ENCODE measurements at places on chromosomes 1 and 21. TPM values are rescaled to one million over a fixed set of nuclear protein-coding genes. Genes with fewer than 3 reads are reported as not detected.

Gene ASPM
- 19.3 TPM for total RNA-seq

Gene MIA3
- total RNA-seq = 57.5 TPM

GRCh38 chr21:43764576-43765495, 11.3 kb downstream of the CSTB start:
- peak; percentile 16 for DNase-seq

Gene IL23R
- total RNA-seq = not detected

DNA sequence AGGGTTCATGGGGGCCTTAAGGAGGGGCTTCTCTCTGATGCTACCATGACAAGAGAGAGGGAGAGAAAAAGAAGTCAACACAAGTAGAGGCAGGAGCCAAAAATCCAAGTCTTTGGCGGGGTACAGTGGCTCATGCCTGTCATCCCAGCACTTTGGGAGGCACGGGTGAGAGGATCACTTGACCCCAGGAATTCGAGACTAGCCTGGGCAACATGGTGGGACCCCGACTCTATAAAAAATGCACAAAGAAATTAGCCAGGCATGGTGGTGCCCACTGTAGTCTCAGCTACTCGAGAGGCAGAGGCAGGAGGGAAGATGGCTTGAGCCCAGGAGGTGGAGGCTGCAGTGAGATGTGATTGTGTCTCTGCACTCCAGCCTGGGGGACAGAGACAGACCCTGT, 8.7 kb downstream of the PLA2G5 start:
- no peak for DNase-seq

GRCh38 chr1:156821801-156822200, 5.2 kb upstream of the SH2D2A start:
- DNase-seq = peak; percentile 16

Gene FRRS1
- total RNA-seq = 0.60 TPM

Gene ARHGEF16
- total RNA-seq = 0.18 TPM

Gene PERM1
- not detected for total RNA-seq

GRCh38 chr1:116044071-116044470, 67.1 kb upstream of the MAB21L3 start:
- no peak for DNase-seq

Gene CNKSR1
- 0.34 TPM for total RNA-seq

Gene RUNX3
- not detected for total RNA-seq

- DNase-seq = no peak
Measured at GRCh38 chr1:12600880-12601633, 17.0 kb downstream of the DHRS3 start.

Gene INAVA
- total RNA-seq = not detected

DNA sequence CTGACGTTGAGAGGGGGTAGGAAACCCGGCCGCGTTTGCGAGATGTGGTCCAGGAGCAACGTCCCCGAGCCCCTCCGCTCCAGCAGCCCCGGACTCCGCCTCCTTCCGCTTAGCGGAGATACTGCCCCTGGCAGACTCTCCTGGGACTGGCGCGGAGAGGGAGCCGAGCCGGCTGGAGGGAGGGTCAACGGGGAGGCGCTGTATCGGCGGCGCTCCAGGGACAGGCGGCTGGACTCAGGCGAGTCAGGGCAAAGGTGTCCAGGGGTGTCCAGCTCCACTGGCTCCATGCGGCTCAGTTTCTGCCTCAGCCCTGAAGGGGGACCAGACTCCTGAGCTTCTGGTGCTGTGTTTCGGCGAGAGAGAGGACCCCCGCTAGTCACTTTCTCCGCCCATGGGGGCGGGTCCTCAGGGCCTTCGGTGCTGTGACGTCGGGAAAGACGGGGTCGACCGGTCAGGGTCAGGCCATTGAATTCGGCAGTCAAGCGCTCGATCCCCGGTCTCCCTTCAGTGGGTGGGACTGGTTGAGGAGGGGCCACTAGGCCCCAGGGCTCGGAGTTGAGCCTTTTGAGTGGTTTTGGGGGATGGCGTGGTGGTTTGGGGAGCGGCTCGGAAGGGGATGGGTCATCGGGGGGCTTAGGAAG, 2.8 kb upstream of the LIX1L start:
- DNase-seq = peak; percentile 36

DNA sequence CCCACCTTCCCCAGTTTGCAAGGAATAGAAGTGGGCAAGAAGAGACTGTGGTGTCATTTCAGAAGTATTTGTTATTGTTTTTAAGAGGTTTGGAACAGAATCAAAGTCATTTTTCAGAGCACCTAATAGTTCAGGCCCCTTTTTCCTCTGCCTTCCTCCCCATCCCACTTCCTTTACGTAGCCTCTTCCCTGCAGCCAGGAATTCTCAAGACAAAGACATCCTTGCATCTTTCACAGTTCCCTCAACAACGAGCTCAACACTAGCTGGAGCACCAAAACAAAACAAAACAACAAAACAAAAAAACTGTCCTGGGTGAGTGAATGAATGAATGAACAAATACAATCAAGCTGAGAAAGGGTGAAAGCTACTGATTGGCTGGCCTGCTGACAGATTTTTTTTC, 7.0 kb downstream of the PALMD start:
- no peak for DNase-seq

DNA sequence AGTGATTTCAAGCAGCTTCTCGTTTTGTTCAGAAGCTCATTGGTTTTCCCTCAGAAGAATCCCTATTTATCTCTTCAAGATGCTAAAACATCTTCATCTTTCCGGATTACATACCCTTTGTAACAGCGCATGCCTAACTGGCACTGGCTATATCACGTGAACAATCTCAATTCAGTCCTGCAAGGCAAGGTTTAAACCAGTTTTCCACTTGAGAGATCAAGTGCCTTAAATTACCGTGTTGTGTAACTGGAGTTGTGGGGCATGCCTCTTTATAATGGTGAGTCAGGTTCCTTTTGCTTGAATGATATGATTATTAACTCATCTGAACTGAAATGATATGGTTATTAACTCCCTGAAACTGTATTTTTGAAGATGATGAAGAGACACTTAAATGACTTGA, 11.0 kb upstream of the ZFP69B start:
- no peak for DNase-seq

DNA sequence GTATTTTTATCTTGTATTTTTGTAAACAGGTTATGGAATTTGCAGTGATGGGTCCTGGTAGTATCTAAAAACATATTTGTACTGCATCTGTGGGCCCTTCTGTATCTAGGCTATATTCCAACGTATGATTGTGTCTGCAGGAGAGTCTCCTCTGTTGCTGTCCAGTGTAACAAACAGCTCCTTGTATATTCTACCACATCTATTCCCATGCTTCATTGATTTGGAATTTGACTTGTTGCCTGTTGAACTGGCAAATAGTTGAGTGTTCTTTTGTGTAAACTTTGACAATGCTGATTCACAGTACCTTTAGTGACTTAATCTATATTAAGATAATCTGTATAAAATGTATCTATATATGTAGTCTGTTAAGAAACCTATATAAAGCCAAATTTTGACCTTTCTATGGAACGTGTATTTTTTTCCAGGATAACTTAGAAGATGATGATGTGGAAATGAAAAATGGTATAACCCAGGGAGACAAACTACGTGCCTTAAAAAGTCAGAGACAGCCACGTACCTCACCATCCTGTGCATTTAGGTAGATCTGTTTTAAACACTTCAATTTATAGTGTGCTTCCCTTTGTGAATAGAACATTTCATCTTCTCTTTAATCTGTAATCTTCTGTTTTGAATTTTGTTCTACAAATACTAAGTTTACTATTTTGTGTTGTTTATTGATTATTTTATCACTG, 43.4 kb upstream of the GPR88 start:
- DNase-seq = peak; percentile 7

Gene FAM167B
- total RNA-seq = 1.5 TPM

Gene S100A5
- 0.68 TPM for total RNA-seq

DNA sequence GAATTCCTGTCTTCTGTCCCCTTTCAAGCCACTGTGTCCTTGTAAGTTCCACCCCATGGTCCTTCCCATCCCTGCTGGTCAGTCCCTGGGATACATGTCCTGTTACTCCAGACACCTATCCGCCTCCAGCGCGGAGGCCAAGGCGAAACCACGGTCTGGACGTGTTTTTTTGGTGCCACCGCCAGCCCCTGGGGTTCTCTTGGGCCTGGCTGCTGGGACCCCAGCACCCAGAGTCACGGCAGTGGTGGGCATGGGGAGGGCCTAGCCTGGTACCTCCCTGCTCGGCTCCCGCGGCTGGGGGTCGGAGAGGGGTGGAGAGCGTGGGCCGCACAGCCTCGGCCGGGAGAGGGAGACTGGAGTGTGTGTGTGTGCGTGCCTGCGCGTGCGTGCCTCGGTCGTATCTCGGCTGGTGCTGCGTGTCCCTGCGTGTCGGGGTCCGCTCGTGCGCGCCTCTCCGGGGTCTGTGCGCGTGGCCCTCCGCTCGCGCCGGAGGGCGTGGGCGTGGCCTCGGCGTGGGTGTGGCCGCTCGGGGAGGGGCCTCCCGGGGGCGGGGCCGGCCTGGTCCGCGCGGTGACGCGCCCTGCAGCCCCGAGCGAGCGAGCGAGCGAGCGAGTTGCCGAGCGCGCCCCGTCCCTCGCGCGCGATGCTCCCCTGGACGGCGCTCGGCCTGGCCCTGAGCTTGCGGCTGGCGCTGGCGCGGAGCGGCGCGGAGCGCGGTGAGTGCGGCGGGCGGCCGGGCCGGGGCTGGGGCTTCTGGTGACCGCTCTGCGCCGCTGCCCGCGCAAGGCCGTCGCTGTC, at the start of gene VWA1:
TSS of gene VWA1 (plus strand) at position 585 of the 798 bp plus-strand sequence. CDS start at position 644, 59 bp downstream.
- no peak for DNase-seq

Gene SELL
- not detected for total RNA-seq

DNA sequence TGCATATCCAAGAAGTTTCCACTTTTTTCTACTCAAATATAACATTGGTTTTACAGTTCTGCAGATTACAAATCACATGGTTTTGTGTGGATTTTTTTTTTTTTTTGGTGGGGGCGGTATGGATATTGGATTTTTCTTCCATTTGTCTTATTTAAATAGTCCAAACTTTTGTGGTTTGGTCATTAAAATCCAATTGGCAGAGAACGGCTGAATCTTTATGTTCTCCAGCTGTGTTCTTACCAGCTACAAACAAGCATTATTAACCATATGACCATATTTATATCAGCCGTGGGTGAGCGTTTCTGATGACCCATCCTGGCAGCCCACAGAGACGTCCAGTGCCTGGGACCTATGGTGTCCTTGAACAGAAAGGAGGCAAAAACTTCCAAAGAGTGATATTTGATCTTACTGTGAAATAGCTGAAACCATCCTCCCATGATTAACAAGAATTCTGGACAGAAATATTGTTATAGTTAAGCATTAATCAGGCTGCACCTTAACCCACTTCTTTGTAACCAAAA, 200.4 kb downstream of the LYPLAL1 start:
- DNase-seq = no peak

Gene TMEM52
- 0.70 TPM for total RNA-seq

GRCh38 chr1:85001742-85002141, 4.8 kb upstream of the MCOLN2 start:
- no peak for DNase-seq

DNA sequence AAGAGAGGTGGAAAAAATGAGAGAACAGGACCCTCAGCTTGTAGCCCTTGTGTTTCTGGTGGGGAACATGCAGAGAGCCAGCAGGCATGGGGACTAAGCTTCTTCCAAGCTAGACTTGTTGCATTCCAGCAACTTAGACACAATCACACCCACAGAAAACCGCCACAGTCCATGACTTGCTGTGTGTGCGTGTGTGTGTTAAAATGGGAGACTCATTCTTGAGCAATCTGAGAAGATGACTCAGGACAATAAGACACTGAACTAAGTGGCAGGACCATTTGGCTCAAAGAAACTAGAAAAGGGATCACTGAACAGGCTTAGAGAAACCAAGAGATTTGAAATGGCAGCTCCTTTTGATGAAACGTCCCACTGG, 78.0 kb downstream of the HLX start:
- peak; percentile 97 for DNase-seq

- no peak for DNase-seq
Measured at GRCh38 chr1:209323743-209324142, 259.8 kb upstream of the CAMK1G start.

- DNase-seq = no peak
Measured at GRCh38 chr21:27515676-27516075, 548.8 kb upstream of the ADAMTS5 start.

DNA sequence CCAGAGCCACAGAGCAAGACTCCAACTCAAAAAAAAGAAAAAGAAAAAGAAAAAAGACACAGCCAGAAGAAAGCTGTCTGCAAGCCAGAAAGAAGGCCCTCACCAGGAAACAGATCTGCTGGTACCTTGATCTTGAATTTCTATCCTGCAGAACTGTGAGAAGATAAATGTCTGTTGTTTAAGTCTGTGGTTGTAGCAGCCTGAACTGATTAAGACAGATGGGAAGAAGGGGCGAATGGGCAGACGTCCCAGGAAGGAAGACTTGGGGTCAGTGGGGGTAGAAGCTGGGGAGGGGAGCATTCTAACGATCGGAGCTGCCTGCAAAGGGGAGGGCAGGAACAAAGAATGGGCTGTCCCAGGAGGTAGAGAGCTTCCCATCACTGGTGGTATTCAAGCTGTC, 6.3 kb downstream of the SLC2A7 start:
- no peak for DNase-seq

GRCh38 chr1:62181532-62181931, 13.1 kb upstream of the L1TD1 start:
- DNase-seq = no peak

DNA sequence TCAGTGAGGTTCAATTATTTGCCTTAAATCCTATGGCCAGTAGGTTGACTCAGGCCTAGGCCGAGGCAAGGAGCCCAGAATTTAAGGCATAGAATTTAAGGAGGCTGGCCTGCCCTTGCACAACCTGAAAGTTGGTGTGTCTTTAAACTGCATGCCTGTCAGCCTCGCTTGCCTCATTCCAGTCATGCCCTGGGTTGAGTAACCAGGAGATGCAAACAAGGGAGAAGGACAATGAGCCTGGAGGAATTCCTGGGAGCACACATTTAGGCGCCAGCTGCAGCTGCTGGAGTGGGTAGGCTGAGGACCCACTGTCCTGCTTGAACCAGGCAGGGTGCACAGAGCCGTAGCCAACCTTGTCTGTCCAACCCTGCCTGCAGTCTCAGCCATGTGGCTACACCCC, 11.7 kb downstream of the CD2 start:
- peak; percentile 26 for DNase-seq

DNA sequence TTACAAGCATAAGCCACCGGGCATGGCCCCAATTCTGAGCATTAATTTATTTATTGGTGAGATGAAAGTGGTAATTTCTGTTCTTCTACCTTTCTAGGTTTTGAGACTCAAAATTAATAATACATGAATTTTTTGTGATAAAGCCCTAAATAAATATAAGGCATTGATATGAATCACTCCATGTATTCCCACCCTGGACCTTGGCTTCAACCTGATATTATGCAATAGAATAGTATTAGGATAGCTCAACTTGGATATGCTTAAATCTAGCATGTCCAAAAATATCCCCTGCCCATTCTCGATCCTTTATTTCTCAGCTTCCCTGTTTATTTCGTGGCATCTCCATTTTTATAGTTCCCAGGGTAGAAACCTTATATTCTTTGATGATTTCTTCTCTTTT, 2.5 kb downstream of the AGL start:
- DNase-seq = no peak

Gene MFSD2A
- 3.4 TPM for total RNA-seq

DNA sequence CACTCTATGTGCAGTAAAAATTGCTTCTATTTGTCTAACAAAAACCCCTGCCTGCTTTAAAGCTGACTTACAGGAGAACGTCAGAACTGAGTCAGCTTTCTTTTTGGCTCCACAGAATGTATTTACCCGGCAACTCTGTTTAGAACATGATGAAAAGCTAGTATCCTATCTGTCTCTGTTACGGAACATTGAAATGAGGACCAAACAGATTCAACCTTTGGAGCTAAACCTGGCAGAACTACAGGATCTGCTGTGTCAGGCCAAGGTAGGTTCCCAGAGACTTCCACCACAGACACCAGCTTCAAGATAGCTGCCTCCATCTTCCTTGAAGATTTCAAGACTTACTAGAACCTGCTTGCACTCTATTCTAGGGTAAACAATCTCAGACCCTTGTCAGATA, 132.6 kb downstream of the MACF1 start:
- no peak for DNase-seq

- DNase-seq = no peak
Measured at GRCh38 chr21:25220169-25220568, 387.1 kb downstream of the MRPL39 start.
